ENCODE measurements at places on chromosomes 2 and 18.
A peak's percentile ranks its signal among the peaks of the same experiment; 100 is the strongest.

GRCh38 chr2:173059971-173060461, 15.6 kb upstream of the MAP3K20 start:
- no peak for DNase-seq

GRCh38 chr2:82852787-82853186, 1606.3 kb downstream of the SUCLG1 start:
- no peak for DNase-seq

DNA sequence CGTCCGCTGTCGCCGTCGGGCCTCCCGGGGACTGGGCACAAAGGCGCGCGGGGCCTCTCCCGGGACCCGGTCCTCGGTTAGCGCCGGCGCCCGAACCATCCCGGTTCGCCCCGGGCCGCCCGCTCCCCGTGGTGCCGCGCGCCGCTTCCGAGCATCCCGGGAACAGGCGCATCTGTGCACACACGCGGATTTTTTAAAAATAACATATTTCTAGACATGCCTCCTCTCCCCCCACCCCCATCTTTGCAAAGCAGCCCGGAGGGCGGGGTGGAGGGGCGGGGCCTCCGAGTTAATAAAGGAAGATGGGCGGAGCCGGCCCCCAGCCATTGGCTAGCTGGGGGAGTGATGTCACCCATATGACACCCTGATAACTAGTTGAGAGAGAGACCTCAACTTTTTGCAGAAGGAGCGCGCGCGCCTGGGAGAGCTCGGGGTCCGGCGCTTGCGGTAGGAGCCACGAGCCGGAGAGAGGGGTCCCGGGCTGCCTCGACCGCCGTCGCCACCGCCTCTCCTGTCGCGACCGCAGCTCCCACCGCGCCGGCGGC, at the start of gene SOX11:
SOX11 (plus strand) TSS at position 400 of the 545 bp plus-strand sequence. CDS start 338 bp downstream, outside the sequence.
- DNase-seq, result no peak

GRCh38 chr2:179265082-179265510, 464 bp upstream of the SESTD1 start:
- no peak for DNase-seq

DNA sequence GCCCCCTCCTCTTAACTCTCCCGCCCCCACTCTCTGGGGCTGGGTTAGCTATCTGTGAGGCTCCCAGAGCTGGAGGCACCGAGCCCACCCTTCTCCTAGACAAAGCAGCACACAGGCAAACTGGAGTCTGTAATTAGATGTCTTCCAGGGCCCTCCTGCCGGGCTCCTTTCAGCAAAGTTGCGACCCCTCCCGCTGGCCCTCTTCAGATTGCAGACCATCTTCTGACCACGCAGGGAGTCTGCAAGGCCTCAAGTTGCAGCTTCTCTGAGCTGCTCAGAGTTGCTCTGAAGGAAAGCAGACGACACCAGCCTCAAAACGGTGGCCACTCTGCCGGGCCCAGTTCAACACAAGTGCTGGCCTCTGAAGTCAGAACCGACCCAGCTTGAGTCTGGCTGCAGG, 228.4 kb upstream of the COPS8 start:
- no peak for DNase-seq

DNA sequence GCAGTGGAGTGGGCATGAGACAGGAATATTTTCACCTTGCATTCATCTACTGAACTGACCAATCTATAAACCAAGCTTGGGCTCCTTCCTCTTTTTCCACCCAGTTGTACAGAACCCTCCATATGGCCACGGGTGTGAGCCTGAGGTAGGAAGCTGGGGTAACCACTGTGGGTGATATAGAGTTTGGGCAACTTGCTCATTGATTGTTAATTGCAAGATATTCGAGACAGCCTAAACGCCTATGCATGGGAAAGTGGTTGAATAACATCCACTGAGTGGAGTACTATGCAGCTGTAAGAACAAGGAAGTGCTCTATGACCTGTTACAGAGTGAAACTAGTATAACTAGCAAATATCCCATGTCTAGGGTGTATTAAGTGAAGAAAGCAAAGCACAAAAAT, 7.3 kb upstream of the VAPA start:
- no peak for DNase-seq

GRCh38 chr2:176098366-176099158, 1.0 kb upstream of the HOXD12 start:
- no peak for DNase-seq

DNA sequence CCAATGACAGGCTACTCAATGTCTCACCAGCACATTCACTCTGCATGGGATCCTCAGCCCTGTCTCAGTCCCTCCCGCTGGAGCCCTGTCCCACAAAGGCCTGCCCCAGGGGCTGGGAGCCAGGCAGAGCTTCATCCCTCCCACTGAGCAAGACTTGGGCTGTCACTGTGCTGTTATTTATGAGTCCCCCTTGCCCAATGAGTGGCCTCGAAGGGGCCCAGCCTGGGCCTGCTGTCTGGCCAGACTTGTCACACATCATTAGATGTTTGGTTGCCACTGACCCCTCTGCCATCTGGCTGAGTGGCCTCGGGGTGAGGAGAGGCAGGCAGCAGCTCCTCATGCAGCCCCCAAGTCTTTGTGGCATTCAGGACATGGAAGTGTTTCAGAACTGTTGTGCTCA, 330.6 kb upstream of the SKOR2 start:
- no peak for DNase-seq

DNA sequence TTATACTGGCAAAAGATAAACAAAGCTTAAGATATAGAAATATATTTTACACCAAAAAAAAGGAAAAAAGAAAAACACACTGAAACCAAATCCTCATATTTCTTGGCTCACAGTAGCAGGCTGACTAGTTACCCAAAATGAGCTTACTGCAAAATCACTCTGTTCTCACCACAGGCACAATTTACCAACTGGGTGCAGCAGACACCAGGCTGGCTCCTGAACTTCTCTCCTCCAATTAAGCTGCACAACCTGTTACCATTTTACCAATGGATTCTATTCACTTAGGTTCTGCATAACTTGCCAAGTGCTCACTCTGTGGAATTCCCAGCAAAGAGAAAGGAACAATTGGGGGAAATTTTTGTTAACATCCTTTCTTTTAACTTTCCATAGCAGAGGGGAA, 679.3 kb downstream of the ZEB2 start:
- no peak for DNase-seq

- no peak for DNase-seq
These were observed 24.3 kb downstream of the TACR1 start for GRCh38 chr2:75174981-75175380.

GRCh38 chr2:218898109-218898878, 17.6 kb downstream of the WNT10A start:
- peak; percentile 66 for DNase-seq

DNA sequence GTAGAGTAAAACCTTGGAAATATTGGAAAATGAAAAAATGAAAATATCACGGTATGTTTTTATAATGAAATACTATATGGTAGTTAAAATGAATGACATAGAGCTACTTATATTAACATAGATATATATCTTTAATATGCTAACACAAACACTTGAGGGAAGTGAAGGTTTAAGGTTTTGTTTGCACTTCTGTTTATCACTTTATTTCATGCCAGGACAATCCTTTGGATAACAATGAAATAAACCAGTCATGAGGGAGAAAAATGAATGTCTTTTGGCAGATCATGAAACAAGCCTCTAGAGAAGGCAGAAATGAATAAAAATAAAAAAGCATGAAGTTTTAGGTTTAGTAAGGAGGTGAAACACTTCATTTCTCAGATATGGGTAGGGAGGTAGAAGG, 89.9 kb downstream of the BAZ2B start:
- DNase-seq, result no peak

- DNase-seq, result no peak
These were observed 17.4 kb downstream of the TTC39C start for GRCh38 chr18:24031916-24032315.

GRCh38 chr2:235851828-235852525, 316.2 kb downstream of the GBX2 start:
- no peak for DNase-seq

- no peak for DNase-seq
These were observed 543 bp upstream of the MARCHF4 start for GRCh38 chr2:216372761-216373291.

DNA sequence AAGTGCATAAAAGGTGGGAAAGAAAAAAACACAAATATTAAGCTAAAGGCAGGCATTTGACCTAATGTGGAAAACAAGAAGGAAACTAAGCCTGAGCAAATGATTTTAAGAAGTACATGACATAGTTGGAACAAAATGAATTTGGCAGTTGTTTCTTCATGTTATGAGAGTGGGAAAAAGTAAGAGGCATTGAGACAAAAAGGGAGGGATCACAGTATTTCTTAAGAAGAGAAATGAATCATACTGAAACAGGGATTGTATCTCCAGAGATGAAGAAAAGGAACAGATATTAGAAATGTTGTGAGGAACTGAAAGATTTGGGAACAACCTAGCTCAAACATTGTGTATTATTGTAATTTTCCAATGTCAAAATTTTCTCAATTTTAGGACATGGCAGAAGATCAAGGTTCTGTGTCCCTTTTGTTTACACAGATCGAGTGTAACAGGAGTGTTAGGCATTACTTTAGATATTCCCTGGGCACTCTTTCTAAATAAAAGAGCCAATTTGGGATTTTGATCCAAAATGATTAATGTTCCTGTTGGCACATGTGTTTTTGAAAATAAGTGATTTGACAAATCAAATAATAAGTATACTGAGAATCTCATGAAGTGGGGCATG, 98.6 kb downstream of the CALCRL start:
- DNase-seq, result no peak

GRCh38 chr2:133768256-133768655, 200.0 kb upstream of the NCKAP5 start:
- DNase-seq, result no peak

DNA sequence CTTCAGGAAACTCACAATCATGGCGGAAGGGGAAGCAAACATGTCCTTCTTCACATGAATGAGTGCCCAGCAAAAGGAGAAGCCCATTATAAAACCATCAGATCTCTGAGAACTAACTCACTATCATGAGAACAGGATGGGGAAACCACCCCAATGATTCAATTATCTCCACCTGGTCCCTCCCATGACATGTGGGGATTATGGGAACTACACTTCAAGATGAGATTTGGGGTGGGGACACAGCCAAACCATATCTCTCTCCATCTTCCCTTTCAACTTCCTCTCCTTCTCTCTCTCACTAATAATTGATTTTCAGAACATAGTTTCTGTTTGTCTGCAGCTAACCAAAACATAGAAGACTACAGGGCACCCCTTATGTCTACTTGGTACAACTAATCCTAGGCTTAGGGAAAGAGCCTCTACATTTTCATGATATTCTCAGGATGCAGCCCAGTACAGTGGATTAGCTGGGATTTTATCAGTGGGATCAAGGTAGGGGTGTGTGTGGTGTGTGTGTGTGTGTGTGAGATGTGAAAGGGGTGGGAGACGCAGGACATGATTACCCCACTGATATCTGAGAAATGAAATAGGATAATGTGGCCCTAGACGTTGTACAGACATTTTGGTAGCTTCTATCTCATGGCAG, 2.8 kb upstream of the ATF2 start:
- DNase-seq, result no peak

GRCh38 chr18:46060359-46060841, 11.7 kb downstream of the PSTPIP2 start:
- no peak for DNase-seq

DNA sequence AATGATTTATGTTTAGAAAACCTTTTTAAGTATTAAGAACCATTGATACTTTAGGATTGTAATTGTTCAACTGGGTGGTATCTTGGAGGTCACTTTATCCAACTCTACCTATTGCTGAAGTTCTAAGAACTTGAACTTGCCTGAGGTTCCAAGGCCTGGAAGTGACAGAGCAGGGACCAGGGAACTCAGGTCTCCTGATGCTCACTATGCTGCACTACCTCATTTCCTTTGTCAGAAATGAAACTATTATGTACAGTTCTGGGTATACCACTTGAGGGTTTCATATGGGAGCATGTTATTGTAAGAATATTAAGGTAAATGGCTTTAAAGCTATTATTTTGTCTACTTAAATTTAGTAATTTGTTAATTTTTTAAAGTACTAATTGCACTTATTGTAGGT, 3.0 kb downstream of the MBD5 start:
- no peak for DNase-seq

DNA sequence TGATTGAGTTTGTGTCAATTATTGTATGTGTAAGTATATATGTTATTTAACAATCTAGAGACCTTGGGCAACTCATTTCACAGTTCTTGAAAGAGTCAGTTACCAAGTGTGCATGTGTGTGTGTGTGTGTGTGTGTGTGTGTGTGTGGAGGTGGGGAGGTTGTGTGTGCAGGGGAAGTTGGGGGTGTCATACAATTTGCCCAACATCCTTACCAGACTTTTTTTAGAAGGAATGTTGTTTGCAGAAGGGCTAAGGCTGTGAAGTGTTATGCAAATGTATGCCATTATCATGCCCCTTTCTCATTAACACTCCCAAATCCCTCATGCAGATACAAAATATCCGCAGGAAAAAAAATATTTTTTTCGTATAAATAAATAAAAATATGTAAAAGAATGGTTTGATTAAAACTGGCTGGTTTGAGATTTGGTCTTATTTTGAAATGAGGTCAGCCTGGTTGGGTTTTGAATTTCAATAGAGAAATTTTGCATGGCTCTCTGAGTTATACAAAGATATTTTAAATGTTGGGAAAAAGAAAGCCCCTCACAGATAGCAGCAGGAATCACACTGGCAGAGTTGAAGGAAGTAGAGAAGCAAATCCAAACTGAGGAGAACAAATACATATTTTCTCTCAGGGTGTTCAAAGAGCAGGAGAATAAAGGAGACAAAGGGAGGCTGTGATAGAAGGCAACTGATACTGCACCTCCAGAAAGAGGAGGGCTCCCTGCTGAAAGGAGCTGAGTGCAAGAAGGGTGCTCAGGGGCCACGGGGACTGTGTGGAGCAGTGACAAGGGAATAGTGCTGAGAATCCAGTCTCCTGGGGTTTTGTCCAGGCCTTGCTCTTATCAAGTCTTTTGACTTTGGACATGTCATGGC, 1365.5 kb upstream of the CELF4 start:
- DNase-seq, result no peak

DNA sequence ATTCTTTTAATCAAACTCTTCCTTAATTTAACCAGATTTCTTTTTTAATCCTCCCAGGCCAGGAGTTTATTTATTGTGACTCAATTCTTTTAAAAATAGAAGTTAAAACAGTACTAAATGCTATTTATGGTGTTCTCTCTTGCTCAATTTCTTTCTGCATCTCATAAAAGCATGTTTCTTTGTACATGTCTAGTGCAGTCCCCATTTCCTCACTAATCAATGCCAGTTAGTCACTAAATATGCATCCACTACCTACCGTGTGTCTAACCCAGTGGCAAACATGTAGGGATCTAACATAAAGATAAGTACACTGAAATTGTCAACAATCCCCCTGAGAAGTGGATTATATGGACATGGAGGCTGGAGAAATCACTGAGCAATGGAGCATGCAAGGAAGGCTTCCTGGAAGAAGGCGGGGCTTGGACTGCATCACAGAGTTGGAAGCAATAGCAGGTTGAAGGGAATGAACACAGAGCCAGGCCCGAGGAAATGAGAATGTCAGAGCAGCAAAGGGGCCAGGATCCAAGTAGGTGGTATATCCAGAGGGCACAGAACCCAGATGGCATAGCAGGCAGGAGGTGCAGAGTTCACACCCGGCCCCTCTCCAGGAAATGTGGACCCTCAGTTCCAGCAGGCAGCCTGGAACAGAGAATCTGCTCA, 105.3 kb upstream of the FOSL2 start:
- no peak for DNase-seq

GRCh38 chr2:77169426-77169825, 352.8 kb downstream of the LRRTM4 start:
- no peak for DNase-seq

Data from T-helper 17 cell (primary cell).